ENCODE measurements at places on chromosomes 2 and 18. TPM values are rescaled to one million over a fixed set of nuclear protein-coding genes. Genes with fewer than 3 reads are reported as not detected.

The AFF3 gene
- 2.9 TPM for total RNA-seq

The TMEM150A gene
- total RNA-seq = 25.2 TPM

- DNase-seq = no peak
Observed at GRCh38 chr2:191382801-191383200, 137.6 kb downstream of the MYO1B start.

- no peak for DNase-seq
Observed at GRCh38 chr2:224948859-224949258, 93.4 kb downstream of the DOCK10 start.

DNA sequence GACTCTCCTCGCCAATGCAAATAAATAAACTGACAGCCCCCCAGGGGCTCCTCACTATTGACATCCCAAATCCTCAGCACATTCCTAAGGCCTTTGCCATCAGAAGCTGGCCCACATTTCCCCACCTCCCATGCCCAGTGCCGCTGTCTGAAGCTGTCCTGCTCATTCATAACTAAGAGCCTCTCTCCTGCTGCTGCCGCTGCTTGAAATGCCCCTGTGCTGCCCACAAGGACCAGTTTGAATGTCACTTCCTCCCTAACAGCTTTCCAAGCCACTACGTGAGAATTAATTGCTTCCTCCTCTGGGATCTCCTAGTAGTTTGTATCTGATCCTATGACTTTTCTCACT lies 151.6 kb upstream of the CAPN13 start:
- no peak for DNase-seq

DNA sequence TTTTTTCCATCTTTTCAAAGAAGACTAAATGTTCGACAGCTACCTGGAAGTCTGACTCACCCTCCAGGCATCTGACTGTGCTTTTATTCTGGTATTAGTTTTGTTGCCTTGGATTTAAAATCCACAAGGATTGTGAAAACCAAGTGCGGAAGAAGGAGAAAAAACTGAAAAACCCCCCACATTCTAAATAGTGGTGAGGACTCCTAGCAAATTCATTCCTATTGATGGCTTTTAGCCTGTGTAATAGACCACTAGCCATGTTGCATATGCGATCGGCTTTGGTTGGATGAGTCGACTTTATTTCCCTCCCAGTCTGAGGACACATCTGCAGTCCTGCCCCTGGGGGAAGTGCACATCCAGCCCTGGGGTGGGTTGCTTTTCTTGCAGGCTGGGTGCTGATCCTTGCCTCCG lies 16.9 kb downstream of the LDLRAD4 start:
- no peak for DNase-seq

DNA sequence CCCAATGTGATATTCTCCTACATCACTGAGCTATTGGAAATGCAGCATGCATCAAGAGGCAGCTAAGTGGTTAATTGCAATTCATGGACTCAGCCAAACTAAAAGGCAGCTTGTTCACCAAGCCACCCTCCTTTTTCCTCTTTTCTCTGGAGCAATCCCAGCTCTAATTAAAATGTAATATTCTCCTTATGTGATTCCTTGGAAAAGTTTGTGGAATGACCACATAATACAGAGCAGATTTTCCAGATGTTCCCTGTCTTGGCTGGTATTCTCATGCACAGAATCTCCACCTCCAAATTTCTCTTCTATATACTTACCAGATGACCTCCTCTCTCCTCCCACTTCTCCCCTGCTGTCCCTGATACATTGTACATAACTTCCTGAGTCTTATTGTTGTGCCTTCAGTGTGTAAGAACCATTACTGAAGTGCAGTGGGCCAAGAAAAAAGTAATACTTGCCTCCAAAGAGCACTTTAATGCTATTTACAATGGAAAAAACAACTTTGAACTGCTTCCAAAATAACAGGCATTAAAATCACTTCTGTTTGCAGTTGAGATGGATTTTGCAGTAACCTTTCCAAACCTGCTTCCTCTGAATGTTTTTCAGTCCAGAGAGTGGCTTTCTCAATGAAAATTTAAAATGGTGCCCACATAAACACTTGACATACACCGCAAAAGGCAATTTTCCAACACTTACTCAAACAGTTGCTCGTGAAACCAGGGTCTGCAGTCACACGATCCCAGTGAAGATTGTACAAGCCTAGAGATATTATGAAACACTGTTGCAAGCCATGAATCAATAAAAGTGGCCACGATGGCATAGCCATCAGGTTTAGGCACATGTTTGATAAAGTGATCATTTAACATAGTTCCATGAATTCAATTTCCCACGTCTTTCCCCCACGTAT lies 258.0 kb downstream of the MTX2 start:
- DNase-seq = no peak

The CGREF1 gene
- 6.4 TPM for total RNA-seq

GRCh38 chr2:9617296-9617695 lies 13.5 kb downstream of the YWHAQ start:
- DNase-seq = no peak

The ADAM23 gene
- 3.7 TPM for total RNA-seq

The IL36G gene
- not detected for total RNA-seq

GRCh38 chr2:74893332-74893731 lies 59.4 kb downstream of the HK2 start:
- DNase-seq = no peak

The ARHGAP15 gene
- 27.6 TPM for total RNA-seq

DNA sequence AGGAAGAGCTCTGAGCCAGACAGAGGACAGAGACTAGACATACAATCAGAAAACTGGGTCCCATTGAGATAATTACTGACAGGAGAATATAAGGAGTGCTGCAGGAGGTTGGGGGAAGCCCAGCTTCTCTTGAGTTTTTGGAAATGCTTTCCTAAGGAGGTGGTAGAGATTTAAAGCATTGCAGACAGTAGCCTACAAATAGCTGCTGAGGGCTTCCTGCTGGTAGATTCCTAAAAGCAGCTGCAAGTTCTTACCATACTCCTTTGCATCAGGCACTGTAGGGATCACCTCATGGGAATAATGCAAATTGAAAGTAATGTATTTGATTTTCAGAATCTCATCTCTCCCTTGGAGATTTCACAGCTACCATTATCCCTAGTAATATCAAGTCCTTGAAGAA lies 902.6 kb upstream of the GCFC2 start:
- no peak for DNase-seq

The UNC80 gene
- not detected for total RNA-seq

GRCh38 chr2:233832414-233832813 lies 21.9 kb downstream of the HJURP start:
- no peak for DNase-seq

The DNAH7 gene
- total RNA-seq = 2.0 TPM

GRCh38 chr18:62982600-62983251 lies 267.4 kb downstream of the PHLPP1 start:
- no peak for DNase-seq

DNA sequence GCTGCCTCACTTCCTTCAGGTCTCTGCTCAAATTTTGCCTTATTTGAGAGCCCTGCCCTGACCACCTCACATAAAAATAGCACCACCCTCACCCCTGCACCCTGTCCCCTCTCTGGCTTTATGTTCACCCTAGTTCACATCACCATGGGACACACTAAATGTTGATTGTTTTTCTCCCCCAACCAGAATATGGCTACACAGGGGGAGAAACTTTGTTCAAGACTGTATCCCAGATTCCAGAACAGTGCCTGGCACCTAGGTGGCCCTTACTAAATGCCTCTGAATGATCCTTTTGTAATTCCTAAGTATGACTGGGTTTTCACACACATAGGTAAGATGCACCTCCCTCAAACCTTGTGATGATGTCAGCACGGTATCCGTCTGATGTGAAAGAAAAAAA lies 28.4 kb upstream of the CATIP start:
- DNase-seq = no peak

- no peak for DNase-seq
Observed at GRCh38 chr18:10526561-10526949, 728 bp downstream of the NAPG start.

DNA sequence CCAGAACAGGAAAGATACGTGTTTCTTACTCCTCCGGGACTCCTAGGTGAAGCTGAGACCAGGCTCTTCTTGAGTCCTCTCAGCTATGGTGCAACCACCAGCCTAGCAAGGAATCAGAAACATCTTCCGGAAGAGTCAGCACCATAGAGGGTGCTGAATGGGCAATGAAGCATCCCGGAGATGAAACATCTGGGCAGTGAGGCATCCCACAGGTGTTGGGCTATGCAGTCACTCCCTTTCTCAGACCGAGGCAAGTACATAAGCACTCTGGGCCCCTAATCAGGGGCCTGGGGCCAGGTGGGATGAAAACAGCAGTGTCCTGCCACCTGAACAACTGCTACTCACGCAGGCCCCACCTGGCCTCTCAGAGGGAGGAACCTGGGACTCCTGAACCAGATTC lies 1.4 kb upstream of the CAPN10 start:
- no peak for DNase-seq

DNA sequence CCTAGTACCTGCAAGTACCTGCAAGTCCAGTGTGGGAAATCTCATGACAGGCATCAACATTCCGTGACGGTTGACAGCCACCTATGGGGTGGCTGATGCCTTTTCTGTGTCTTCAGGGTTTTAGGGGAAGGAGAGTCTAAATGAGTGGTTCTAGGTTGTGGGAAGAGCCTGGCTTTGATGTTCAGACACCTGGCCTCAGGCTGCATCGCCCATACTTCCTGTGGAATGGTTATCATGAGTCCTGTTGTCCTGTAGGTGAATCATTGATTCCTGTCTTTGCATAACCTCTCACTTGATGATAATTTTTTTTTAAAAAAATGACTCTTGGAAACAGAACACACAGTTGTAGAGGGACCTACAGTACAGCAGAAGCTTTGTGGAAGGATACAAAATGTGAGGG lies 108.9 kb downstream of the NEDD4L start:
- DNase-seq = no peak

The CD8B gene
- total RNA-seq = 7.3 TPM

- no peak for DNase-seq
Observed at GRCh38 chr2:70046534-70046933, 40.7 kb upstream of the PCBP1 start.

GRCh38 chr2:173355866-173356508 lies 1.3 kb downstream of the CDCA7 start:
- DNase-seq = no peak

- DNase-seq = no peak
Observed at GRCh38 chr2:240288087-240288521, 147.4 kb upstream of the GPC1 start.

The APCDD1 gene
- 156 TPM for total RNA-seq

The KCNG2 gene
- total RNA-seq = not detected

The IL1F10 gene
- total RNA-seq = not detected

The ACTG2 gene
- total RNA-seq = 56.6 TPM

- DNase-seq = no peak
Observed at GRCh38 chr2:26558271-26559043, 80.5 kb upstream of the OTOF start.

The CCDC85A gene
- 7.8 TPM for total RNA-seq

DNA sequence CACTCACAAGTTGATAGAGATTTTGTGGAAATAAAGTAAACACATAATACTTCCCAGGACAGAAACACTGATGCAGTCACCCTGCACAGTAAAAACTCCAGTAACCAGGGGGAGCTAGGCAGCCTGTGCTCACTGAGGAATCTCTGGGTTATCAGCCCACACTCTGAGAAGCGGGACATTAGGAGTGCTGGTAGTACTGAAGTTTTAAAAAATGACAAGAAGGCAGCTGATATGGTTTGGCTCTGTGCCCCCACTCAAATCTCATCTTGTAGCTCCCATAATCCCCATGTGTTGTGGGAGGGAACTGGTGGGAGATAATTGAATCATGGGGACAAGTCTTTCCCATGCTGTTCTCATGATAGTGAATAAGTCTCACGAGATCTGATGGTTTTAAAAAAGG lies 31.4 kb downstream of the KCTD1 start:
- no peak for DNase-seq

- no peak for DNase-seq
Observed at GRCh38 chr2:216555274-216555673, 56.6 kb downstream of the RPL37A start.

Measured in omental fat pad (tissue), 4 donors.